Stimulated activated CD4-positive, alpha-beta T cell treated with anti-CD3 and anti-CD28 coated beads, Interleukin-1b, Interleukin-23, amount 100 ng/mL, for 24 hours (primary cell): ENCODE measurements at places on chromosomes 13 and 19.

DNA sequence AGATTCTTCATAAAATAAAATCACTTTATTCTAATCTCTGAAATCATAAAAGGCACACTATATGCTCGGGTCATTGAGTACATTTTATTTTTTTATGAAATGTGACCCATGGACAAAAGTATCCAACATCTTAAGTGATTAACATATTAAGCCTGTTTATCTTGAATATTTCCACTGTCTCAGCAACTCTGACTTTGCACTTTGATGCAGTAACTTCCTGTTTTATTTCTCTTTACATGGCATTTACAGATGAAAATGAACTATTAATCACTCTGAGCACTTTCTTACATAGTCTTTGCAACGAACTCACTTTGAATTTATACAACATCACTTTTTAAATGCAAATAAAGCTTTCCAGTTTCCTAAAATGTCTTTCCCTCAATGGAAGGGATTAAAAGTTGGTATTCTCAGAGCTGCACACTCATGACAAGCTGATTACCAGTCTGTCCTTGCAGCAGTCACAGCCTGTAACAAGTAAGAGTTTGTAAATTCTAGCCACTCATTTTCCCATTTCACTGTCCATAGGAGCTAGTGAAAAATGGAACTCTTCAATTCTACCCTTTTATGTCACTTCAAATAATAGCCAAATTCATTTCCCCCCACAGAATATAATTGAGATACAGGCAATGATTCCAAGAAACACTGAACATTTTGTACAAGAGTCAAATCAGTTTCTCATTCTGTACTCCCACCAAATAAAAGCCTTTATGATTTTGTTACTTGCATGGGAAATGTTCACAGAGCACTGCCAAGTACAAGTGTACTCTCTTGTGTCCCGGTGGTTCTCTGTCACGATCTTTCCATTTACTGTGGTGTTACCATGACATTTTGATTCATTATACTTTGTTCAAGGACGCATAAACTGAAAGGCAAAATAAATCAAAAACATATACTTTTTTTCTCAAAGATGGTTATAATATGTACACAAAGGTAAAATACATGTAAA, 1968.9 kb downstream of the PCDH9 start:
- no peak for DNase-seq

GRCh38 chr13:74194846-74195245, 60.6 kb upstream of the KLF12 start:
- DNase-seq: no peak

DNA sequence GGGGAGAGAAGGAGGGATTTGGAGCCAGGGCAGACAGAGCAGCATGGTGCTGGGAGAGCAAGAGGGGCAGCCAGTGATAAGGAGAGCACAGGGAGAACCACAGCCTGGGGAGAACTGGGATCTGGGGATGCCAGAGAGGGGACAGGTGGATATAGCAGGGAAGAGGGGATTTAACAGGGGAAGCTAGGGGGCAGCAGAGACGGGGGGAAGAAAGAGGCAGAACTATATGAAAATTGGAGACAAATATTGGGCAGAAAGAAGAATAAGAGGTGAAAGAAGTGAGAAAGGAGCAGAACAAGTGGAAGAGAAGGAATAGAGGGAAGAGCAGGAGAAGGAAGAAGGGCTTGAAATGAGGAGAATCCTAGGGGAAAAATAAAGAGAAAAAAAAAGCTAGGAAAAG, 6.5 kb upstream of the ZNF528 start:
- no peak for DNase-seq

GRCh38 chr19:46339446-46339845, 7.4 kb upstream of the PPP5C start:
- DNase-seq: no peak

GRCh38 chr13:23608701-23609413, 38.6 kb downstream of the TNFRSF19 start:
- DNase-seq: no peak

DNA sequence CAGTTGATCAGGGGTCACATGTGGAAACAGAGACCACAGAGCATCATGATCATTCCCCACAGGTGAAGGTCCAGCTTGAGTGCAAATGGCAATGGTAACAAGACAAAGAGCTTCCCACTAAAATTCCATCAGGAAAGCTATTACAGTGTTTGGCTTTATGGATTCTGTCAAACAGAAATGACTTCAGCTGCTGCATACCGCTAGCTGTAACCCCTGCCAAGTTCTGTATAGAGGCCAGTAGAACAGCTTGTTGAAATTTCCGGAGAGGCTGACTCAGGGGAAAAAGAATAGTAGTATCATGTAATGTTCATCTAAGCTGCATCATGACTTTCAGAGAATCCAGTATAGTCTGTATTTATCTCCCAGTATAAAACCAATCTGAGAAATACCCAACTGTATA, 1704.7 kb downstream of the SLITRK5 start:
- DNase-seq: no peak

- no peak for DNase-seq
Measured at GRCh38 chr13:91934354-91934753, 535.9 kb downstream of the GPC5 start.

DNA sequence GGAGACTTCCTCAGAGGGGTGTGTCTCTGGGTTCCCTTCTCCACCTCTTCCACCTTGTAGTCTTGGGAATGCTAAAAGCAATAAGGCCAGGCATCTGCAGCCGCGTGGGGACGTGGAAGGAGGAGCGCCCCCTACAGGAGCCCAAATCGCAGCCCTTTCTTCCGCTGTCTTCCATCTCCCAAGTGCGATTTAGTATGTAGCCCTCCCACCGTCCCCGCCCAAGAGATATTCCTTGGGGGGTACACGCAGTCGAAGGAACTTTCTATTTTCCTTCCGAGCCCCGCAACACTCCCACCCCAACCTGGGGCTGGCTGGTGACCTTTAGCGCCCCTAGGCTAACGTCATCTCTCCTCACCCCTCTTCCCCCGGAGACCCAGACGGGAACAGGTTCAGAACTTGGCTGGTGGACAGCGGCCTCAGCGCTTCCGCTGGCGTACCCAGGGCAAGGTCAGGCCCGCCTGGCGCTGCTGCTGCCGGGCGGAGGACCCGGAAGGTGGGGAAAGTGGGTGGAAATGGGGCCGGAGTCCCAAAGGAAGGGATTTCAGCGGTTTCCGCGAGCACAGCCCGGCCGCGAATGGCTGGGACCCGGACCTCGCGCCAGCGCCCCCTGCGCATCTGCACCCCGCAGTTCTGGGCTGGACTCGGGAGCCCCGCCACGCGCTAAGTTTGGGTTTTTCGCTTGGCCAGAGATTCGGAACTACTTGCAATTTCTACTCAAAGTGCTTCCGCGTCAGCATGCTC, 2.1 kb upstream of the PCDH8 start:
- DNase-seq: no peak

DNA sequence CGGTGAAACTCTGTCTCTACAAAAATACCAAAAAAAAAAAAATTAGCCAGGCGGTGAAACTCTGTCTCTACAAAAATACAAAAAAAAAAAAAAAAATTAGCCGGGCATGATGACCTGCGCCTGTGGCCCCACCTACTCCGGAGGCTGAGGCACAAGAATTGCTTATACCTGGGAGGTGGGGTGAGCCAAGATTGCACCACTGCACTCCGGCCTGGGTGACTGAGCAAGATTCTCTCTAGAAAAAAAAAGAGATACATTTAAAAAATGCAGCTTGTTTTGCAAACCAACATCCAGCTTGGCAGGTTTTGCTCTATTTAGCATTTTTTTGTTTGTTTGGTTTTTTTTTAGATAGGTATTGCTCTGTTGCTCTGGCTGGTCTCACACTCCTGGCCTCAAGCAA, 6.7 kb upstream of the PGPEP1 start:
- DNase-seq: no peak
